Substantia nigra (tissue), 51 donors: ENCODE measurements at places on chromosomes 11 and 22.

- DNase-seq = no peak
Observed at GRCh38 chr11:73280626-73281025, 8.5 kb downstream of the P2RY6 start.

- no peak for DNase-seq
Observed at GRCh38 chr11:638631-639331, 1.7 kb downstream of the DRD4 start.

GRCh38 chr11:94876222-94876621 lies 97.1 kb downstream of the CWC15 start:
- no peak for DNase-seq

DNA sequence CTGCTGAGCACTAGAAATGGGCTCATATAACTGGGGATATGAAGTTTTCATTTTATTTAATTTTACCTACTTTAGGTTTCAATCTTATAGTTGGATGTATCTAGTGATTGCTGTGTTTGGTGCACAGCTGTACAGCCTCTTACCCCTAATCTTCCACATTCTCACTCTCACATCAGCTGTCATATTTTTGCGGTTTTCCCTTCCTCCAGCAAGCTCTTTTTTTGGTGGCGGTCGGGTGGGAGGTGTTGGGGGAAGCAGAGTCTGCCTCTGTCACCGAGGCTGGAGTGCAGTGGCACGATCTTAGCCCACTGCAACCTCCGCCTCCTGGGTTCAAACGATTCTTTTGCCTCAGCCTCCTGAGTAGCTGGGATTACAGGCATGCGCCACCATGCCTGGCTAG lies 445.1 kb upstream of the ISX start:
- no peak for DNase-seq

DNA sequence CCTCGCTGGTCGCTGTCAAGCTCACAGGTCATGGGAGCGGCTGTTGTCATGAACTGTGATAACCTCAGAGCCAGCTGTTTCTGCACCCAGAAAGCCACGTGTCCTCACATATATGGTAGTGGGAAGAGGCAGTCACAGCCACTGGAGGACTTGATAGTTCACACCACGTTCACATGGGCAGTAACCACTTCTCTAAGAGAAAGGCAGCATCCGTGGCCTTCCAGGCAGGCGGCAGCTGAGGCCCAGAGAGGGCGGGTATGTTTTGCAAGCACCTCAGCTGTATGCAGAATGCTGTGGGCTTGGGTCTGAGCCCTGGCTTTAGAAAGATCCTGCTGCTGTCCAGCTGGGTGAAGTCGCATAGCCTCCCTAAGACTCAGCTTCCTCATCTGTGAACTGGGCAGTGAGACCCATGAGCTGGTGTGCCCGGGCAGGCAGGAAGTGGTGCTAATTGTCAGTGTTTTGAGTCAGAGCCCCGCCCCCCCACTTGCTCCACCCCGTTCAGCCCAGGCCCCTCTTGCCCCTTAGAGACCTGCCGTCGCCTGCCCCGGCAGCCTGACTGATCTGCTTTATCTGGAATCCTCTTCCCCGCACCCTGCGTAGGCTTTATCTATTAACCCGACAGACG lies 13.3 kb downstream of the TTC38 start:
- DNase-seq = peak; percentile 64

- DNase-seq = no peak
Observed at GRCh38 chr11:25309818-25310217, 813.0 kb downstream of the LUZP2 start.

DNA sequence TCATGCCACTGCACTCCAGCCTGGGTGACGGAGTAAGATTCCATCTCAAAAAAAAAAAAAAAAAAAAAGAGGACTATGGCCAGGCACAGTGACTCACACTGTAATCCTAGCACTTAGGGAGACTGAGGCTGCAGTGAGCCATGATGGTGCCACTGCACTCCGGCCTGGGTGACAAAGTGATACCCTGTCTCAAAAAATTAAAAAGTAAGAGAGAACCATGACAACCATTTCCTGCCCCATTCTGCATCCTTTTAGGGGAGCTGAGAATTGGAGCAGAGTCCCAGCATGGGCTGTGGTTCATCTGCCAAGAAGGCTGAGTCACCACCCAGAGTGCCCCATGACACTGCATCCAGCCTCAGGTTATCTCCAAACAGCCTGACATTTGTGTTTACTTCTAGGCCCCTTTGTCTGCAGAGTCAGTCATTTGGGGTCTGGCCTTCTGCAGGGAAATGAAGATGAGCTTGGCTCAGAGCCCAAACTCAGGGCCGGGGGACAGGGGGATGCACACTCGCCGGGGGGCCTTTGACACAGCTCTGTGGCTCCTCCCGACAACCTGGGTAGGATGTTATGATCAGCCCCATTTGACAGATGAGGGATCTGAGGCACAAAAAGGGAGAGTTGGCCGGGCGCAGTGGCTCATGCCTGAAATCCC lies 4.7 kb downstream of the CSDC2 start:
- DNase-seq = no peak

DNA sequence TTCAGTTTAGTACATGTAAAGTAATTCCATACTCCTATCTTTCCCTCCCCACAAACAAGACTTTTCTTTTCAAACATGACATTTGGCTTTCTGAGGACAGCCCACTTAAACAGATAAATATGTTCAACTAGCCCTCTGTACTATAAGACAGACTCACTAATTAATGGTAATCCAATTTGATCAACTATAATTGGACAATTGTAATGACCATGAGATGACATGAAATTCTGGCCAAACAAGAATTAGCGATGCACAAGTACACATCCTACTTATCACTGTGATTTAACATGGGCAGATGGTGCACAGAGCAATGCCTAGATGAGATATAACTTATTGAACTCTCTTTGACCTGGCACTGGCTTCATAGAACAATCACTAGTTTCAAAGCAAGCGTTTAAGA lies 1033.7 kb upstream of the CCDC90B start:
- DNase-seq = no peak

GRCh38 chr11:10551290-10551592 lies 10.3 kb upstream of the RNF141 start:
- no peak for DNase-seq

DNA sequence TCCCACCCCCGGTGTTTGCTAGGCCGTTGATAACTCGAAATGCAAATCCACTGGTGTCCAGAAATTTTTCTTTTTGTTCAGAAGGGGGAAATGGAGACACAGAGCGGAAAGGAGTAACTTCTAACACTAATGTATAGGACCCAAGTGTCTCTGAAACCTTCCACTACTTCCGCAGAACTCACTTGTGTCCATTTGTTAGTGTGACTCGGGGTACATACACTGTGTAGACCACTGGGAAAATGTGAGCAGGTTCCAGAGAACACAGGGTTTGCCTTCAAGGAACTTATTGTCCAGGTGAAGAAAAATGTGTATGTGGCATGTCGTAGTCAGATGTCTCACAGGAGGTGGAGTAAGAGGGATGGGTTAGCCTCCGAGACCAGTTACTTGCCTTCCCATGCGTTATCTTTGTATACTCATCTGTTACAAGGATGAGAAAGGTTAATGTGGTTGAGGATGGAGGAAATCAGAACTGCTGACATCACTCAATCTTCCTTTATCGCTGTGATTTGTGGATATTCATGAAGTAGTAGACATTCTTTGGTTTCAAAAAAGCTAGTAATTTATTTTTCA lies 857 bp downstream of the ARCN1 start:
- DNase-seq = no peak

DNA sequence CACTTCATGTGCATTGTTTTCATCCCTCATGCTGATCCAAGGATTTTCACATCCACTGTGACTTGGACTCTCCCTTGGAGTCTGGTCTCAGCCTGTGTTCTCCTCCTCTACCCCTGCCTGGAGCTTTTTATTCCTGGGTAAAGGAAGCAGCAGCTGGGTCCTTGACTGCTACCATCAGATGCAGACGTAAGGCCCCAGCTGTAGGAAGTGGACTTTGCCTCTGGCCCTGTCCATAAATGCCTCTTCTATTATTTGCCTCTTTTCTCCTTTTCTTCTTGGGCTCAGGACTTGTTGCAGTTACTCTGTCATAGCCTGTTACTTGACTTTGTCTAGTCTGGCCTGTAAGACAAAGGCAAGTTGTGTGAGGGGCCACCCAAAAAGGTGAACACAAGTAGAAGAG lies 303.8 kb downstream of the NXPE2 start:
- no peak for DNase-seq
